ENCODE measurements at places on chromosomes 3 and 15.

GRCh38 chr3:111434941-111435622 is 106.9 kb upstream of the CD96 start:
- no peak for DNase-seq

DNA sequence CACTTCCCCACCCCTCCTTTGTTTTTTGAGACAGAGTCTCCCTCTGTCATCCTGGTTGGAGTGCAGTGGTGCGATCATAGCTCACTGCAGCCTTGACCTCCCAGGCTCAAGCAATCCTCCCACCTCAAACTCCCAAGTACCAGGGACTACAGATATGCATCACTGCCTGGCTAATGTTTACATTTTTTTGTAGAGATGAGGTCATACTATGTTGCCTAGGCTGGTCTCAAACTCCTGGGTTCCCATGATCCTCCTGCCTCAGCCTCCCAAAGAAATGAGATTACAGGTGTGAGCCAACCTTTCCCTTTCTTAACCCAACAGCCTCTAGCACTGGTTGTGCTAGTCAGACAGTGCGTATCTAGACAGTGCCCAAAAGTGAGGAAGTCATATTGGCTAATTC is 6.4 kb upstream of the GATM start:
- no peak for DNase-seq

- no peak for DNase-seq
Measured at GRCh38 chr3:182979103-182979673, 1.1 kb downstream of the DCUN1D1 start.

GRCh38 chr3:175476489-175476888 is 617.4 kb downstream of the NAALADL2 start:
- no peak for DNase-seq

DNA sequence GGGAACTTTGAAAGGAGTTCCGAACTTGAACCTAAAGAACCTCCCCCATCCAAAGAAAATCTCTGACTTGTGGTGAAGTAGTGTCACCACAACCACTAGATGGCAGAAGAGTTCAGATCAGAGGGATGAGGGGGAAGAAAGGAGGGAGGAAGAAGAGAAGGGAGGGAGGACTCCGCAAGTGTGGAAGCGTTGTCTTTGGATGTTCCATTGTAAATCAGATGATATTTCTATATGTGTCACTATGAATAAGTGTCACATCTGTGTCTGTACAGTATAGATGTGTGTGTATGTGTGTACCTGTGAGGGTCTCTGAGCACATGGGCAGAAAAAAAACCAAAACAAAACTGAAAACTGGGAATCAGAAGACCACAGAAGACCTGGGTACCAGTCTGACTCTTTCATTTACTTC is 16.9 kb downstream of the SLC24A1 start:
- no peak for DNase-seq

GRCh38 chr3:144470666-144471065 is 499.0 kb downstream of the DIPK2A start:
- DNase-seq: no peak

DNA sequence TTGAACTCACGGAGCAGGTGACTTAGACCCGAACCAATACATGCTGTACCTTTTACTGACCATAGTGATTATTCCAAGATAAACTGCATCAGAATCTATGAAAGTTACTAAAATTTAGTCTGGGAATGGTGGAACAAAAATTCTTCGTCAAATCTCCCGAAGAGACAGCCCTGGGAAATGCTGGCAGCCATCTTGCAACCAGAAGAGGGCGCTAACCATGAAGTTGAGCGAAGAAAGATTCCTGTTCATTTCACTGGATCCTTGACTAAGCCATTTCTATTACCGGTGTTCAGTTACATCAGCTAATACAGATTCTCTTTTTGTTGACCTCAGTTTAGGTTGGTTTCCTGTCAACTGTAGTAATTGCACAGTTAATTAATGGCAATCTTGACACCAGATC is 199.6 kb downstream of the SLC9A9 start:
- no peak for DNase-seq

DNA sequence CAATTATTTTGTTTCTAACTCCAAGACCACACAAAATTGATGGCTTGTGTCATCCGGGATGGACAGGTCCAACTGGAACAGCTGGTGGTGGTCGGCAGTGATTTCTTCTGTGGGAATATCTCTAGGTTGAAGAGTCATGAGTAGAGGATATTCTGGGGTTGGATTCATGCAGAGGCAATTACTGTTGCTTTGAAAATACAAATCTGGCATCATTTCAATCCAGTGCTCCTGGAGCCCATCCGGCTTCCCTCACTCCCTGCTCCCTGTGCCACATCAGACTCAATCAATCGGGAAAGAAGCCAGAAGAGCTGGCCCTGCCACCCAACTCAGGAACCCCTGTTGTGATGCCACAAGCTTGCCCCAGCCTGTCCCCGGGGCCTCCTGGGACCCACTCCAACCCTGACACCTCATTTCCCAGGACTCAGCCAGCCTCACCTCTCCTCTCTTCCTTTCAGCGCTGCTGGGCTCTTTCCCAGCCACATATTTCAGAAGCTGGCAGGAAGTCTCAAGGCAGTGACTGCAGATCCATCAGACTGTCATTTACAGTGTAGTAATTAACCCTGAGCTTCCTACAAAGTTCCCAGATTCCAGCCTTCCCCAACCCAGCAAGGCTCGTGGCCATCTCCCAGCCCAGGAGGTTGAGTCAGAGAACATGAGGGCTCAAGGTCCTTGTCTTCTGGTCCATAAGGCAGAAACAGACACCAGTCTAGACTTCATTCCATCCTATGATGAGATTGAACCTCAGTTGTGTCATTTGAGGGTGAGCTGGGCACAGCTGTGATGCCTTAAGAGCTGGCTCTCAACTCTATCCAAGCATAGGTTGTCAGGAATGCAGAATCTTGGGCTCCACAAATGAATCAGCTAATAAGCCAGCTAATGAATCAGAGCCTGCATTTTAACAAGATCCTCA is 114.0 kb downstream of the FAM174B start:
- no peak for DNase-seq

GRCh38 chr3:3666664-3667063 is 132.6 kb upstream of the LRRN1 start:
- no peak for DNase-seq

DNA sequence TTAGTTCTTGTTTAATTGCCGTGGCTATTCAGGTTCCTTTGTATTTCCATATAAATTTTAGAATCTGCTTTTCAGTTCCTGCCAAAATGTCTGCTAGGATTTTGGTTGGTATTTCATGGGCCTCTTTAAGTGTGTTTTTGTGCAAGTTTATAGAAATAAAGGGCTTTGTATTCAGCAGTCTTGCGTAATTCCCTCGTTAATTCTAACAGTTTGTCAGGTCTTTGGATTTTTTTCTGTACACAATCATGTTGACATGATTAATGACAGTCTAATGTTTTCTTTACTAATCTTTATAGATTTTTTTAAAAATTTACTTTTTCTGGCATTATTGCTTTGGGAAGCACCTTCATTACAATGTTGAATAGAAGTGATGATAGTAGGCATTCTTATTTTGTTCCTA is 120.9 kb downstream of the NEK11 start:
- no peak for DNase-seq

DNA sequence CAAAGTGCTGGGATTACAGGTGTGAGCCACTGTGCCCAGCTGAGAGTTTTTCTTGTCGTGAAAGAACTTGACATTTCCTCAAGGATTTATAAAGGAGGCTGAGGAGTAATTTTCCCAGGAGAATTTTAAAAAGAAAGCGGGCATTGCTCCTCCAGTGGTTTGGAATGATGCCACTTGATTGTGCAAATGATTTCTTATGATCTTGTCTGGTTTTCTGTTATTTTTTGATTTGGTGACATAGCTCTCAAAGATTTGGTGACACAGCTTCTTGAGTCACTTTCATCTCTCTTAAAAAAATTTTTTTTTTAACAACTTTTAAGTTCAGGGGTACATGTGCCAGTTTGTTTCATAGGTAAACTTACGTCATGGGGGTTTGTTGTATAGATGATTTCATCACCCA is 24.6 kb upstream of the NFKBIZ start:
- DNase-seq: no peak

DNA sequence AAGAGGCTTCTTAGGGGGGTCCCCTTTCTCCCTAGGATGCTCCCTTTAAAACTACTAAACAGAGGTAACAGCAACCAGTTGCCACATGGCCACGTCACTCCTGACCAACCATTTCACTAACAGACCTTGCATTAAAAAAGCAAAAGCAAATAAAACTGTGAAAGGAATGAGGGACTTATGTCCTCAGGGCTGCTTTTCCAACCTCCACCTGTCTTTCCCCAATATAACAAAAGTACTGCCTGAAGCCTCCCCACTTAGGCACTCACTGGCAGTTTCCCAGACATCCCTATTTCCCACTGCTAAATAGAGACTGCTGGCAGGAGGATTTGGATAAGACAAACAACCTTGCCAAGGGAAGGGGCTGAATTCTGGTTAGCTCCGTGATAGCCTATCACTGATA is 130.3 kb downstream of the ATP8B4 start:
- no peak for DNase-seq
